Left kidney (tissue), 8 donors: ENCODE measurements at places on chromosomes 11 and 22. TPM values are rescaled to one million over a fixed set of nuclear protein-coding genes. Genes with fewer than 3 reads are reported as not detected.

DNA sequence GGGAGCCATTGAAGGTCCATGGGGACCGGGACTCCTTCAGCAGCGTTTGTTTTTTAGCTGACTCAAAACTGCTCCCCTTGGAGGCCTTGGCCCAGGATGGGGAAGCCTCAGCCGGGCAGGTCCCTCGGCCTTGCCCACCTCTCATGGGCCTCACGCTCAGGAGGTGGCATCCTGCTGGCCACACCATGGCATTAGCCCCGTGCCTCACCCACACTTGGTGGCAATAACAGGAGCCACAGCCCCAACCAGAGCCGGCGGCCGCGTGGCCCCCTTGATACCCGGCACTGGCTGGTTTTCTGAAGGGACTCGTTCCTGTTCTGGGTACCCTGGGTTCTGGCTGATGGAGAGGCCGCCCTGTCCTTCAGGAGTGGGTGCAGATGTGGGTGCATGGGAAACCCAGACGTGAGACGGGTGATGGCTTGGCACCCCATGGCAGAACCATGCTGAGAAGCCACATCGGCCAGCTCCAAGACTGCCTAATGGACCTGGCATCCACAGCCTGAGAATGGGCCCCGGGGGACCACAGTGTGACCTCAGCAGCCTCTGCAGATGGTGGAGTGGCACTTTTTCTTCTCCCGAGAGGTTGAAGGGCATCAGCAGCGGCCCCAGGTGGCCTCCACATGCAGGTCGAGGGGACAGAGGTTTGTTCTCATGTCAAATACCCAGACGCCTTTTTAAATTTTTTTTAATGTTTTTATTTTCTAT is 49.8 kb upstream of the PPARA start:
- DNase-seq: no peak

GRCh38 chr11:65295001-65295400 is 19.7 kb upstream of the CDC42EP2 start:
- DNase-seq: no peak

The OR8D4 gene
- polyA plus RNA-seq: not detected

DNA sequence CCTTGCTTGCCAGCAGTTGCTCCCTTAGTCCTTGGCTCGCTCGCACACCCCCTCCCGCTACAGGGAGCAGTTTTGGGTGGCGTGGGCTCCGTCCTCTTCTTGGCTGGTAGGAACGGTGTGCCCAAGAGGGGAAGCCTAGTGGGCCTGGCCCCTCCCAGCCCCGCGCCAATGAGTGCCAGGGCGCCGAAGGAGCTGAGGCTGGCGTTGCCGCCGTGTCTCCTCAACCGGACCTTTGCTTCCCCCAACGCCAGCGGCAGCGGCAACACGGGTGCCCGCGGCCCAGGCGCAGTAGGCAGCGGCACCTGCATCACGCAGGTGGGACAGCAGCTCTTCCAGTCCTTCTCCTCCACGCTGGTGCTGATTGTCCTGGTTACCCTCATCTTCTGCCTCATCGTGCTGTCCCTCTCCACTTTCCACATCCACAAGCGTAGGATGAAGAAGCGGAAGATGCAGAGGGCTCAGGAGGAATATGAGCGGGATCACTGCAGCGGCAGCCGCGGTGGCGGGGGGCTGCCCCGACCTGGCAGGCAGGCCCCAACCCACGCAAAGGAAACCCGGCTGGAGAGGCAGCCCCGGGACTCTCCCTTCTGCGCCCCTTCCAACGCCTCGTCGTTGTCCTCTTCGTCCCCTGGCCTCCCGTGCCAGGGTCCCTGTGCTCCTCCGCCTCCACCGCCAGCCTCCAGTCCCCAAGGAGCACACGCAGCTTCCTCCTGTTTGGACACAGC is 1.6 kb downstream of the C11orf87 start:
- DNase-seq: no peak

The GLYATL1 gene
- 196 TPM for polyA plus RNA-seq

- DNase-seq: no peak
Observed at GRCh38 chr11:116813781-116814471, 9.2 kb downstream of the APOA4 start.

DNA sequence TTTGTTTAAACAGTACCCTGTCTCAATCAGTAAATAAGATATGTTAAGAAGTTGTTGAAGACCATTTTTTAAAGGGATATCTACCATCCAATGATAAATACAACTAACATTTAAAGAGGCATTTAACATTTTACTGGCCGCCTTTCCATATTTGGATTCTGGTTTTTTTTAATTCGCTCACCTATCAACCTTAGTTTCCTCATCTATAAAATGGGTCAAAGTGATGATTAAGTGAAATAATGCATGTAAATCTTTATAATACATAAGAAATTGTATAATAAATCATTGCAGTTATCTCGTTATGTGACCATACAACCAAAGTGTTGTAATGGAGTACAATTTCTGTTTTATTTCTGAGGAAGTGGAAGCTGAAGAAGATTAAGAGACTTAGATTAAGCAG is 17.7 kb upstream of the ATP5MG start:
- DNase-seq: no peak

The C11orf16 gene
- 0.96 TPM for polyA plus RNA-seq
